NCI-H774 (cell line): ENCODE measurements at places on chromosomes 1 and 21.

GRCh38 chr1:116760487-116760886 lies 6.3 kb downstream of the CD2 start:
- DNase-seq = no peak

GRCh38 chr1:24849672-24850295 lies 80.3 kb downstream of the RUNX3 start:
- no peak for DNase-seq

GRCh38 chr1:41528106-41528505 lies 43.6 kb upstream of the EDN2 start:
- DNase-seq = no peak

DNA sequence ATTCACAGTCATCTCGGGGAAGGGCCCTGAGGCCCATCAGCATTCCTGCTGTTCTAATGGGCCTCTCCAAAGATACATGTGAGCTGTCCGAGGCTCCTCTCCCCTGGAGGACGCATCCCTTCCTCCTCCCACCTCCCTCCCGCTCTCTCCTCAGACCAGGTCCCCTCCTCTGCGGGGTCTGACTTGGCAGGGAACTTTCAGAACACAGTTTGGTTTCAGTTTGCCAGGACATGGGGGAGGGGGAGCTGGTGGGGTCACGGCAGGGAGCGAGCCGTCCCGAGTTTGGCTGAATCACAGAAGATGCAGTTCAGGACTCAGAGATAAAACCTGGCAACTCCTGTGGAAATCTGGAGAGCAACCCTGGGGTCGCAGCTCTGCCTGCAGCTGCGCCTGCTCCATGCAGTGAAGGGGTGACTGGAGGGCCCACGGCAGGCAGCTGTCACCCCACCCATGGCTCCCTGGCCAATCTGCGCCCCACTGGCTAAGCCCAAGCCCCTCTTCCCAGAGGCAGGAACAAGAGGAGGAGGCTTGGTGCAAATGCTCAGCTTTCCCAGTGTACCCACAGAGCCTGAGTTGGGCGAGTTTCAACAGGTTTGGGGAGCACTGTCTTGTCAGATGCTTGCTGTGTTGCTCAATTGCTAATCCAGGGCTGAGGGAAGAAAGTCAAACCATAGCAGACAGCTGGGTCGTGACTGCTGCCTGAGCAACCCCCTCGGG lies 5.7 kb downstream of the WNT4 start:
- DNase-seq = no peak

GRCh38 chr1:221873673-221874072 lies 131.8 kb upstream of the DUSP10 start:
- DNase-seq = no peak

GRCh38 chr1:245645406-245645805 lies 490.6 kb downstream of the KIF26B start:
- DNase-seq = no peak

GRCh38 chr1:9561429-9561828 lies 22.2 kb downstream of the SLC25A33 start:
- peak; percentile 11 for DNase-seq

- DNase-seq = peak; percentile 57
These were observed 884 bp downstream of the H3-3A start for GRCh38 chr1:226063224-226063976.

DNA sequence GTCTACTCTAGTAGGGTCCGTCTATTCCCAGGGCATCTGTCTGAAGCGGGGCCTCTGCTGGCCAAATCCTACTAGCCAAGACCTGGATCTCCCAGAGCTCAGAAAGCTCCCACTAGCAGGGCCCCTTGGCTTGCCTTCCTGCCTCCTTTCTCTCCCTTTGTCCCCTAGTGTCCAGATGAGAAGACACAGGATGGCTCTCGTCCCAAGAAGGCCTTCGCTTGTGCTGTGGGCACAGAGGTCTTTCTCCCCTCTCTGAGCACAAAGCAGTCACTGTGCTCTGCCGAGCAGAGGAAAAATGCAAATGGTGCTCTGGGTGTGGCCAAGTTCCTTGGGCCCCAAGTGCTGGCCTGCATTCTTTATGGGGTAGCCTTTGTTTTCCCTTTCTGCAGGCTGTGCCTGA lies 13.0 kb upstream of the GPR137B start:
- DNase-seq = no peak

DNA sequence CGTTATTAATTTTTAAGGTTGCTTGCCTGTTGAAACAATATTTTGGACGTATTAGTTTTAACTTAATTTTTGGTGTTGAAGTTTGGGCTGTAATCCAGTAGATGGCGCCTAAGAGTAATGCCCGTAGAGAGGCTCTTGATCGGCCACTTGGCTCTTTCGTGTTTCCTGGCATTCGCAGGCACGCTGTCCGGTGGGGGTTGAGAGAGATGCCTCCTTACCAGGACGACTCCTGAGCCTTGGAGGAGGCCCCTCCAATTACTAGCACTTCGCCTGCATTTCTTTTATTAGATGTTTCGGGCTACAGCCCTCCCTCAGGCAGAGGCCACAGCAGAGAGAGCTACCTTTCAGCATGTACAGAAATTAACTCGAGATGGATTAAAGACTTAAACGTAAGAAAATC lies 12.0 kb downstream of the OR2M4 start:
- DNase-seq = peak; percentile 74

DNA sequence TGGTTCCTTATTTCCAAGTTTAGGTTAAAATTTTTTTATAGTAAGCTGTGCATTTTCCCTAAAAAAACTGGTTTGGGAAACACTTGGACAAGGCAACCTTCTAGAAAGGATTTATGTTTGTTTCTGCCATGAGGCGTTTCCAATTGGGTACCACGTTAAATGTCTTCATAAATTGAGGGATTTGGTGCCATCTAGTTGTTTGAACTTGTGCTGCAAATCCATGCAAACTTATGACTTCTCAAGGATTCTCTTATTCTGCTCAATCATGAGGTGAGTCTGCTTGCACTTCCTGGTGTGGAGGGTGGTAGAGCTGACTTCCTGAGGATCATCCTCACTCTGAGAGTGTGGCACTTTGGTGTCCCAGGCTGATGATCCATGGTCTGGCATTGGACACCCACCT lies 123.3 kb downstream of the PCNX2 start:
- DNase-seq = no peak

DNA sequence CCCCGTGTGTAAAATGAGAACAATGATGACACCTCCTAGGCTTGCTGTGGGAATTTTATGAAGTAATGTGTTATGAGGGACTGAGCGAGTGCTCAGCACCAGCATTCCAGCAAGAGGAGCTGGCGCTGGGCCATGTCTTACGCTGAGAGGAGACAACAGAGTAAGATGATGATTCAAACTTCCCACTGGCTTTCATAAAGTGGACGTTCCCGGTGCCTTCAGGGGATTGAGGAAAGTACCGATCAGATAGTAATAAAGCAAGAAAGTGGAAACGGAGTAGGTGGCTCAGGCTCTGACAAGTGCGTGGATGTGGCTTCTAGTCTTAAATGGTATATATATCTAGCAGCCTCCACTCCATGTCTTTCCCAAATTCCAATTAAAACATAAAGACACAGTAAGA lies 23.8 kb downstream of the EPHA10 start:
- no peak for DNase-seq

DNA sequence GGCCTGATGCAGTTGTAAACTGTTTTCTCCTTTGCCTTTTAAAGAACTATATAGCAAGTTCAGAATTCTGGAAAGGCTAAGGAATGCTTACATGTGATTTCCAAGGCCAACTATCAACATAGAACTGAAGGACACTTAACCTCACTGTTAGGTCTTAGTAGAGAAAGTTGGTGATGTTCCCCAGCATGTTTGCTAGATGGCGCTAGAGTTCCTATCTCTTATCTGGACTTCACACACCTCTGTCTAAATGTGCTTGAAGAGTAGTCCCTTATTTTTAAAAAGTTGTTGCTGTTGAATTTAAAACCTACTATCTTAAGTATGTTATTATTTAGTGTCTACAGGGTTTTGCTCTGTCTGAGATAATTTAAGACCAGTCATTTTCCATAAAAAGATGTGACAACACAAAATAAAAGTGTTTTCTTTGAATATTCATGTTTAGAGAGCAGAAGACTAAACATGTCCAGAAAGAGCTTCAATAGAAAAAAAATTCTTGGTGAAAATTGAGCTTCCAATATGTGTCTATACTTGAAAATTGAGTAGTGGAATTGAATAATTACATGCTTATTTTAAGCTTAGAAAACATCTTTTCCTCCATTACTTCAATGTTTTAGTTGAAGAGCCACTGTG lies 237.3 kb downstream of the S1PR1 start:
- DNase-seq = no peak

- DNase-seq = peak; percentile 39
These were observed 7.4 kb upstream of the IGFN1 start for GRCh38 chr1:201183209-201183608.

DNA sequence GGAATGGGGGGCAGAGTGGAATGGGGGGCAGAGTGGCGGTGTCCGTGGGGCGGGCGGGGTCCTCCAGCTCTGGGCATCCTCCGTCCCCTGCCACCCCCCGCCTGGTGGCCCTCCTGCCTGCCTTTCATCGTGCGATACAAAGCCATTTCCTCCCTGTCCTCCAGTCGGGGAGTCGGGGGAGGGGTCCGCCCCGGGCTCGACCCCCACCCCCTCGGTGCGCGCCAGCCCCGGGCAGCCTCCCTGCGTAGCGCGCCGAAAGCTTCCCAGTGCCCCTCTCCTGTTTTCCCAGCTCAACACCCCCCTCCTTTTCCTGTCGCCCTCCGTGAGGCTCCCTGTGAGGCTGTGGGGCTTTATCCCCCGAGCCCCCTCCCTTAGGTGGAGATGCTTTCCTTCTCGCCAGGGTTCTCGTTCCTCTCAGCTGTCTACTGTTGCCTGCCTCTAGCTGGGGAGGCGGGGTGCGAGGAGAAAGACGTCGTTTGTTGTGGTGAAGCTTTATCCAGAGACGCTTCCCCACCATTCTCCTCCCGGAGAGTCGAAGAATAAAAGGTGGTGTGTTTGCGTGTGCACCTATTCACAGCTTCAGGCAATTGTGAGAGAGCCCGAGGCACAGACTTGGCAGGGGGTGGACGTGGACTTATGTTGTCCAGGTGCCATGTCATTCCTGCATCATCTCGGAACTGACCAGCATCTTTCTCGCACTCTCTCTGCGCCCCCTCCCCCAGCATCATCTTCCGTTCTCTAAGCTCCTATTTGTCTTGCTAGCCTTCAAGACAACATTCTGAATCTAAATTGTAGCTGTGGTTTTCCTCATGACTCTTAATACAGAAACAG lies 848 bp downstream of the DNM3 start:
- DNase-seq = no peak

- DNase-seq = no peak
These were observed 283.1 kb downstream of the TM2D1 start for GRCh38 chr1:61441723-61442262.

DNA sequence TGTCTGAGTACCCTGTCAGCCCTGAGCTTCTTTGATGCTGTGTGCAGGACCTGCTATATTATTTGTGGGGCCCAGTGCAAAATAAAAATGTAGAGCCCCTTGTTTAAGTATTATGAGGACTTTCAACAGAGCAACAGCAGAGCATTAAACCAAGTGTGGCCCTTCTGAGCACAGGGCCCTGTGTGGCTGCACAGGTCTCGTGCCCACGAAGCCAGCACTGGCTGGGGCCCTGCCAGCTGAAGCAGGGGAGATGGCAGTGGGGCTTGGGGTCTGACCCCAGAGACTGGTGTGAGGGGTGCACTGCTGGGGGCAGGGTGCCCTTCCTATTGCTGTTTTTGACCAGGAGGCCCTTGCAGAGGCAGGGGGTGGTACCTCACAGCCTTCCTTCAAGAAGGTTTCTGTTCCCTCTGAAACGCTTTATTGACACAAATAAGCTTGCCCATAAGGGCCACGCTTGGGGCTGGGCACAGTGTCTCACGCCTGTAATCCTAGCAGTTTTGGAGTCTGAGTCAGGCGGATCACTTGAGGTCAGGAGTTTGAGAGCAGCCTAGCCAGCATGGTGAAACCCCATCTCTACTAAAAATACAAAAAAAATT lies 2.2 kb upstream of the SEMA4A start:
- no peak for DNase-seq

GRCh38 chr1:2968471-2968881 lies 52.8 kb upstream of the ACTRT2 start:
- DNase-seq = no peak

DNA sequence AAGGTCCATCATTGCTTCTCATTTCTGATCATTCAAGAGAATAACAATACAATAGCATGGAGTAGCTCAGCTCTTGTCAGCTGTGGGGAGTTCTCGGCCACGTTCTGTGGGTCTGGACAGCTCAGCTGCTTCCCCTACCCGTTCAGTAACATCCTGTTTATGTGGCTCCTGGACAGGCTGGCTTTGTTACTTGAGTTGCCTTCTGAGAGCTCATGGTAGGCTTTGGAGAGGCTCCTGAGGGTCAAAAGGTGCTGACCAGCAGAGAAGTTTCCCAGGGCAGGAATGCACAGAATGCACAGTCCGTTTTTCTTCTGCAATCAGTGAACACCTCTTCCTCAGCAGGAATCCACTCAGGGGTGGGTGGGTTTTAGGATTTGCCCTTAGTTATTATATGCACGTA lies 36.0 kb downstream of the KAZN start:
- DNase-seq = no peak

GRCh38 chr1:109547463-109548320 lies 723 bp upstream of the GNAI3 start:
- no peak for DNase-seq

GRCh38 chr1:55217226-55217986 lies 2.2 kb upstream of the USP24 start:
- peak; percentile 38 for DNase-seq

- no peak for DNase-seq
These were observed 6.4 kb downstream of the CLCA2 start for GRCh38 chr1:86430376-86430775.

GRCh38 chr1:21212126-21212525 lies 35.4 kb upstream of the EIF4G3 start:
- no peak for DNase-seq

- DNase-seq = no peak
These were observed 64.0 kb downstream of the ITPKB start for GRCh38 chr1:226674892-226675714.

DNA sequence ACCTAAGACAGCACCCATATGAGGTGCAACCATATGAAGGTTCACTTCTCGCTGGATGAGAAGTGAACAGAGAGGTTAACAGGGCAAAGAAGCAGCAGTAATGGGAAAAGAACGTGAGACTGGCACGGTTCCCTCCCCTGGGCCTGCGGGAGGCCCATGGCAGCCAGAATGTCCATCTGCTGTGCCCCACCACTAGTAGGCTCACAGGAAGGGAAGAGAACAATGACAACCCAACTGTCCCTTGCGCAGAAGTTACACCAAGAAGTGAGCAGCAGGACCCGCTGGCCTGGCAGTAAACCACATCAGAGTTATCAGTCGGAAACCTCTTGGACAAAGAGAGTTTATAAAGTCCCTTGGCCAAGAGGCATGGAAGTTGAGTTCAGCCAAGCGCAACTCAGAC lies 11.3 kb downstream of the HIVEP3 start:
- no peak for DNase-seq

DNA sequence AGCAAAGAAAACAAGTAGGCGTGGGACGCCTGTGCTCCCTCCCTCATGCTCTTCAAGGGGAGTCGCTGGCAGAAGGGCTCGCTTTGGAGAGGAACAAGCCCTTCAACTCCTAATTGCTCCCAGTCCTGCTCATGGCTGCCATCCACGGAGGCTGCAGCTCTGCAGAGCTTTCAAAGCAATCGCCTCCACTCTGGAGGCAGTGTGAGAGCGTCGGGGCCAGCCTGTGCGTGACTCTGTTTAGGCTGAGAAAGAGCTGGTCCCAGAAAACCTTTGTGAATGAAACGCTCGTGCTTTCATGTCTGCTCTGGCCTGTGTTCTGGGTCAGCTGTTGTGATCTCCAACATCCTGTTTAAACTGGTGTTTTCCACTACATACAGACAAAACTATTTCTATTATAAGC lies 23.9 kb upstream of the RUNX1 start:
- DNase-seq = no peak

GRCh38 chr1:67041841-67042503 lies 12.0 kb downstream of the SLC35D1 start:
- no peak for DNase-seq
